ENCODE measurements at places on chromosomes 3 and 15.

DNA sequence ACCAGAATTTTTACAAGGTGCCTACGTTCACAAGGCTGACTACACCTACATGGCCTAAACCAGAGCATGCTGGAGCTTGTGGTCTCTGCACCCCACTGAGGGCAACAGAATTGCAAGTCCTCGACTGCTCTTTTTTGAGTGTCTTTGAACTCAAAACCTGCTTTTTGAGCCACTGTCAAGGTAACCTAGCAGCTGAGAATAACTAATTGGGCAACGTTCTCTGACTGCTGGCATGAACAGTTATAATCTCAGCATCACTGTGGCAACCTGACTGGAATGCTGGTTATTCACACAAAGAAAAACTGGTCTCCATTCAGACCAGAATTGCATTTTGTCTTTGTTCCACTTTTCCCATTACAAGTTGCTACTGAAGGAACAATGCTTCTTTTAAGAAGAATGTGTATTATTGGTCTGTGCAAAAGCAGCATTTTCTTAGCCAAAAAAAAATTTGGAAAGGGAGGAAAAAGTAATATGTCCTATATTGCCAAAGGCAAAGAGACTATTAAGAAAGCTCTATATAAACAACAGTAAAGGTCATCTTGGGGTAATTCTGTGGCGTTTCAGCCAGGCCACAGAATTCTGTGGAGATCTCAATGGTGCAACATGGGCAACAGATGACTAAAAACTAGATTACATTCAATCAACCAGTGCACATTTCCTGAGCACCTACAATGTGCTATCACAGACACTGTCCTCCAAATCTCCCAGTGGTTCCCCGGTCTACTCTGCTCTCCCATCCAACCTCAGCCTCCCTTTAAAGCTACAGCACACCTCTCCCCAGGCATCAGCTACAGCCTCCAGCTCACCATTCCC lies 76.8 kb downstream of the TNIK start:
- no peak for DNase-seq

DNA sequence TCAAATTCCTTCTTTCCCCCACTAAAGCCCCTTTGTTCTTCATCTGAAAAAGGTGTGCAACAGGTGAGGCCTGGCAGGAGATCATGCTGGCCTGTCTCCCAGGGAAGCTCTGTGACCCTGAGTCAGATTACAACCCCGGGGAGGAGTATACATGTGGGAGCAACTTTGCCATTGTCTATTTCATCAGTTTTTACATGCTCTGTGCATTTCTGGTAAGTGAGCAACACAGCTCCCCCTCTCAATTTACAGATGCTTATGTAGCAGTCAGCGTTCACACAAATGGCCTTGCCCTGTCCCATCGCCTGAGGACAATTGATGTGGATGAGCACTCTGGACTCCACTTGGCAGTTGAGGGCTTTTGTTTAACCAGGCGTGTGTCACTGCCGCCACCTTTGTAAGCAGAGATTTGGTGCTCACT lies 70.4 kb downstream of the CHDH start:
- DNase-seq: no peak

GRCh38 chr3:144028798-144029411 lies 57.3 kb downstream of the DIPK2A start:
- no peak for DNase-seq

- no peak for DNase-seq
Observed at GRCh38 chr3:153680526-153680925, 440.7 kb upstream of the ARHGEF26 start.

DNA sequence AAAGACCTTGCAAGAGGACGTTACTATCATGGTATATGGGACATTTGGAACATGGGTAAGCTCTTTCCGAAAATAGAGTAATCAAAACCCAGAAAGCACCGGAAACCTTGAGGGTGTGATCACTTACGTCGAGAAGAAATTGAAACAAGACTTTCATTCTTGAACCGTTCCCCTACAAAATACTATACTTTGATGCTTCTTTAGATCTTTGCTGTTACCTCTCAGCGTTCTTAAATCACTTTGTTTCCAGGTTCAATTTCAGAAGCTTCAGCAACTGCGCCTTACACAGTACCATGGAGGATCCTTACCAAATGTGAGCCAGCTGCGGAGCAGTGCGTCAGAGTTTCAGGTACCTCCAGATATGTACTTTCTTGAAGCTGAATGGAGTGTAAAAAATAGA lies 10.1 kb downstream of the CRTC3 start:
- no peak for DNase-seq

- no peak for DNase-seq
Observed at GRCh38 chr3:151439652-151440125, 21.2 kb downstream of the IGSF10 start.

DNA sequence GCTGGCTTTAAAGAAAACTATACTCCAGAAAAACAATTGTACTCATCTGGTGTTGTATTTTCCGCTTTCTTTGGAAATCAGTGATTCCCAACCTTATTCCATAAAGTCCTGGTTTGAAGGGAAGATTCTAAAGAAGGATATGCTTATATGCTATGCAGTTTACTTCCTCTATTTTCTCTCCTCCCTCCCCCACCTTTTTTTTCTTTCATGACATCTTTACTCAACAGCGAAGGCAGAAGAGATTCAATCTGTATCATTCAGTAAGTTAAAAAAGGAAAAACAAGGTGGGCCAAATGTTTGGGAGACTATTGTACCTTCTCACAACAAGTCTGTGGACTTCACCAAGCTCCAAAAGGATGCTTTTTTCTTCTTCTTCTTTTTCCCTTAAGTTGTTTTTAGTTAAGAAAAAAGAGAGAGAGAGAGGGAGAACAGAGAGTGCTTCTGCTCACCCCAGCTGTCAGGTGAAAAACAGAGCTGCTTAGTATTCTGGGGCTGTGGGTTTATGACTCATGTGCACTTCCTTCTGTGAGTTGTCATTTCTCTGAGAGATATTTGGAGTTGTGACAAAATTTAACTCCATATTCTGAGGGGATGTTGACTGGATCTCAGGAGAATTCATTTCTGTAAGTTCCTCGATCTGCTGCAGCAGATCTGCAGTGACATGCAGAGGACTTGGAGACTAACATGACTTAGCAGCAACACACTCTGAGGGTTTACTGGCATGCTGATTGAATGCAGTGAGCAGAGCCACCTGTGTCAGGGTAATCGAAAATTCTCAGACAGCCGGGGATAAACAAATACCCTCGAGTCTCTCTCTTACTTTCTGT lies 70.7 kb downstream of the SSR3 start:
- no peak for DNase-seq

DNA sequence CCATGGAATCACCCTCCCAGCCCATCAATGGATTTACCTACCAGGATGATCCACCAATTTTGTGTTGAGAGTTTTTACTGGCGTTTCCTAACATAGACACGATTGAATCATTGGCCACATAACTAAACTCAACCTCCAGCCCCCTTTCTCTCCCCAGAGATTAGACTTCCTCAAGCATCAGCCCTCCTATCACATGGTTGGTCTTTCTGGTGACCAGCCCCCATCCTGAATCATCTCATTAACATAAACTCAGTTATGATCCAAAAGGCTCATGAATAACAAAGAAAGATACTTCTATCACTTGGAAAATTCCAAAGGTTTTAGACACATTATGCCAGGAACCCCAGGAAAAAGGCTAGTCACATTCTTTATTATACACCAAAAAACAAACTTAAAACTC lies 21.2 kb downstream of the PRKAR2A start:
- DNase-seq: no peak

- no peak for DNase-seq
Observed at GRCh38 chr3:136664771-136665170, 87.4 kb downstream of the STAG1 start.

- DNase-seq: no peak
Observed at GRCh38 chr3:170614214-170614966, 28.5 kb upstream of the SLC7A14 start.

DNA sequence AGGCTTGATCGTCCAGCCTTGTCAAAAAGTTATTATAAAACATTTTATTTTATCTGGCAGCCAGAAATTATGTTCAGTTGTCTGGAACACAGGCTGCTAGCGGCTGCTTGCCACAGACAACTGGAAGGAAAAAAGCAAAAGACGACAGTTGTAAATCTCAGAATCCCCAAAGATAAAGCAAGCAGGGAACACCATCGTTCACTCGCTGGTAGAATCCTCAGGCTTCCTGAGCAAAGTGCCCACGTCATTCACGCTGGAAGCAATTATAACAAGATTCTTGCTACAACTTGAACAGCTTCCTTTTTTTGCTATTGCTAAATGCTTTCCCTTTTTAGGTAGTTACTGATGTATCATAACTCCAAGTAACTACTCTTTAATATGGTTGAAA lies 33.6 kb downstream of the ADAMTS17 start:
- DNase-seq: no peak

DNA sequence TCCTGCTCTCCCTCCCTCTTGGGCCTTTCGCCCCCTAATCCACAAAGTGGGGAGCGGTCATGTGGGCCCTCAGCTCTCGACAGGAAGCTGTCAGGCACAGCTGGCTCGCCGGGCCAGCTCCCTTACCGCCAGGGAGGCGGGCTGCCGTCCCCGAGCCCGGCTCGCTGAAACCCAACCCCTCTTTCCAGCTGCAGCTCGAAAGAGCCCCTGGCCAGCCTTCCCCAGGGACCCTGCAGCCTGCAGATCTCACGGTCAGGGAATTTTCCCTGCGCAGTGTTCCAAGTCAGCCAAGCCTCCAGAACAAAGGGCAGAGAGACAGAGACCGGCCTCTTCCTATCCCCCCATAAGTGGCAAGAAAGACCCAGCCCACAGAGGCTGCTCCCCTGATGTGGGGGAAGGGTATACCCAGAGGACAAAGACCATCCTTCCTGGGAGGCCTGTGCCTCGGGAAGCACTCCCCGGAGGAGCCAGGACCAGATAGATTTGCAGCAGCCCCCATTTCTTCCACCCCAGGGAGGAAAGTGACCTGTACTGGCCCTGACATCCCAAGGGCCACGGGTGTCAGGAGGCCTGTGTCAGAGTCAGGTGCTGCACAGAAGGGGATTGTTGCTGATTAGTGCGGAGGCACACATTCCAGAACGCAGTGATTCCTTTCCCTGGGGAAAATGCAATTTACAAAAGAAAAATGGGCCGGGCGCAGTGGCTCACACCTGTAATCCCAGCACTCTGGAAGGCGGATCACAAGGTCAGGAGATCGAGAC lies 32.6 kb downstream of the MAGEF1 start:
- DNase-seq: peak; percentile 84

DNA sequence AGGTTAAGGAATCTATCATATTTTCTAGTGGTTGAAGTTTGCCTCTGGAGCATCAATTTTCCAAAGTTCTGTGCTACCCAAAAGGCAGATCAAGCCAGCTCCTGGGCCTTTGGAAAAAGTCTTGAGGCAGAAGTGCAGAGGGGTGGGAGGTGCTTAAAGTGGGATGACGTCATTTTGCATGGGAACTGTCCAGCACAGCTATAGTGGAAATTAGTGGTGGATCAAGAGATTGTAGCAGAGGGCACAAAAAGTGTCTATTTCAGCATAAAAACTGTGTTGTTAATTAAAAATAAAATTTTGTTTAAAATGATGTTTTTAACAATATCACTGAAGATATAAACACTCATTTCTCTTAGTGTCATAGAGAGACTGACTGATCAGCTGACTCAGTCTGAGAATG lies 221.9 kb downstream of the LRRN1 start:
- no peak for DNase-seq

DNA sequence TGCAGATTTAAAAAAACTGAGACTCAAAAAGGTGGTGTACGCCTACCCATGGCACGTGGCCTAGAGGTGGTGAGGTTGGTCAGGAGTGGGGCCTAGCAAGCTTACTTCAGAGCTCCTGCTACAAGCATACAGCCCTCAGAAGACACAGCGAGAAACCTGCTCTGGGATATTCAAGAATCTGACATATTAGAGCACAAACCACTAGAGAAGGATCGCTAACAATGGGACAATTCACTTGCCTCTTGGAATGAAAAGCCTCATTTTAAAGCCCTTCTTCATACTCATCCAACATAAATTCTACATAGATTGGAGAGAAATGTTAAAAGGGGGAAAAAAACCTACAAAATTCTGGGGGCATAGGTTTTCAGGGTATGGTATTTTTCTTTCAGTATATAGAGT lies 118.0 kb upstream of the ARHGEF3 start:
- DNase-seq: no peak

GRCh38 chr3:50297384-50297775 lies 1.8 kb downstream of the HYAL3 start:
- no peak for DNase-seq

GRCh38 chr3:140731440-140732119 lies 53.7 kb downstream of the TRIM42 start:
- no peak for DNase-seq

- DNase-seq: no peak
Observed at GRCh38 chr15:94844538-94845389, 613.4 kb downstream of the MCTP2 start.

GRCh38 chr3:158847452-158847821 lies 45.6 kb downstream of the MFSD1 start:
- no peak for DNase-seq

Measured in NCI-H2107 (cell line).